Lung (tissue), 17 donors: ENCODE measurements at places on chromosomes 12 and 14. TPM values are rescaled to one million over a fixed set of nuclear protein-coding genes. Genes with fewer than 3 reads are reported as not detected.

DNA sequence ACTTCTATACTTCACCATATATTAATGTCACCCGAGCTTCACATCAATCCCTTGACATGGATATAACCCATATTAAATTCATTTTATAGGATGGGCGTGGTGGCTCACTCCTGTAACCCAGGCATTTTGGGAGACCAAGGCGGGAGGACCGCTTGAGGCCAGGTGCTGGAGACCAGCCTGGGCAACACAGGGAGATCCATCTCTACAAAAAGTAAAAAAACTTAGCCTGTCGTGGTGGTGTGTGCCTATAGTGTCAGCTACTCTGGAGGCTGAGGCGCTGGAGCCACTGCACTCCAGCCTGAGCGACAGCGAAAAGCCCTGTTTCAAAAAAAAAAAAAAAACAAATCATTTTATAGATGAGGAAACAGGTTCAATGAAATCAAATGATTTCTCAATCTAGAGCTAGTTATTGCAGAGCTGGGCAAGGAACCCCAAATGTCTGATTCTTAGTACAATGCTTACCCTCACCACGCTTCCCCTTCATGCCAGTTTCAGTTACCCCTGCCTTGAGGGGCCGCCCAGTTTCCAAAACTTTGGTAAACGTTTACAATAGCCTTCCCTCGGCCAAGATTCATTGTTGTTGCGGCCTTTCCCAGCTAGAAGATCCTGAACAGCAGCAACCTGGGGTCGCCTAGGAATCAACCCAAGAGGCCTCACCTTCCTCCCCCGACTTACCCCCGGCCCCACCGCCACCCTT lies 751 bp downstream of the PSMB5 start:
- no peak for DNase-seq

DNA sequence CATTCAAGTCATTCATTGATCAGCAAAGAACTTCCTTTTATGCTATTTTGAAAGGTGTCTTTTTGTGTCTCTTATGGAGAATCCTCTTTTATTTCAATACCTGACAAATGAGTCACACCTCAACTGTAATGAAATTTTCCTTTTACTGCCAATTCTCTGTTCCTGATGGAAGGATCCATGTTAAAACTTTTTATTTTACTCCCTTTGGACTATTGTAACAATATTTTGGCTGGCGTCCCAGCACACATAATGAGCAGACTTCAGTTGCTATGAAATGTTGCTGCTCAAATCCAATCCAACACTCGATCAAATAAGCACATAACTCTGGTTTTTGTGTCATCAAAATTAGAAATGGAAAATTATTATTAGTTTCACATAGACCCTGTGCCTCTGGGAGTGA lies 21.9 kb upstream of the SLC15A5 start:
- peak; percentile 35 for DNase-seq

Gene CATSPERB
- 0.57 TPM for polyA plus RNA-seq

Gene CCDC88C
- 20.6 TPM for polyA plus RNA-seq

- no peak for DNase-seq
Observed at GRCh38 chr12:94839347-94839746, 164.2 kb downstream of the NDUFA12 start.

Gene MYF6
- polyA plus RNA-seq: not detected

- DNase-seq: no peak
Observed at GRCh38 chr12:54442099-54442498, 23.0 kb upstream of the ITGA5 start.

Gene EID3
- 0.89 TPM for polyA plus RNA-seq

GRCh38 chr12:130242506-130242905 lies 80.2 kb downstream of the FZD10 start:
- no peak for DNase-seq

Gene SOAT2
- 0.10 TPM for polyA plus RNA-seq

Gene CACNB3
- 9.9 TPM for polyA plus RNA-seq

- no peak for DNase-seq
Observed at GRCh38 chr12:123085730-123086487, 65.0 kb downstream of the PITPNM2 start.
